Naive B cell (primary cell): ENCODE measurements at places on chromosomes 11 and 22.

DNA sequence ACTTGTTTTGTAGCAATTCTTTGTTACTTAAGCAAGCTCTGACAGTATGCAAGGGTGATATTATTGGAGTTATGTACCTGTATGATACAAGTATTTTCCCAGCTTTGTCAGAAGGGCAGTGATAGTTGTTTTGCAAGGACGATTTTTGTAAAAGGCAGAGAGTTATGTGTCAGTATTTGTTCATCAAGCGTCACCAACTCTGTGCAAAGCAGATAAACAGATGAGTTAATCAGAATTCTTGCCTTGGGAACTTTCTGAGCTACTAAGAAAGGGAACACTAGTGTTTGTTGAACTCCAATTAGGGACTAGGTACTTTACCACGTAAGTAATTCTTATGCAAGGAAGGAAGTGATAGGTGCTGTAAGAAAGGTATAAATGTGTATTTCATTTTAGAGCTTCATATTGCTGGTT lies 1.4 kb downstream of the USP47 start:
- peak; percentile 36 for DNase-seq

DNA sequence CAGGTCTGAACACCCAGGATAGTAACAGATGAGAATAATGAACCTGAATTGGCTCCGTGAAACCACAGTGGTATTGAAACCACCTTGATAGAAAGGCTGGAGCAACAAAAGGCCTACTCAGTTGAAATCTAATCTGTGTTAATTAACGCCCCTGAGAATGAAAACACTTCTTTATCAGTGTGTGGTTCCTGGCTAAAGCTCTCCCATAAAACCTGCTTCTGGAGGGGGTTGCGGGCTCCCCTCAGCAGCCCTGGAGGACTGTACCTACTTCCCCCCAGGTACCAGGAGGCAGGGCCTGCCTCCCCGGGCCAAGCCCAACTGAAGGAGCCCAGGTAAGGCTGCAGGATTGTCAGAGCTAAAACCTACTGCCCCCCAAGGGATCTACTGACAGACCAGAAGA lies 54.6 kb downstream of the PLEKHA7 start:
- no peak for DNase-seq

- peak; percentile 14 for DNase-seq
These were observed at the start of gene MMP7 for GRCh38 chr11:102530558-102530957. Gene MMP7 (minus strand): TSS chr11:102530747. CDS start chr11:102530700, 47 bp downstream.

DNA sequence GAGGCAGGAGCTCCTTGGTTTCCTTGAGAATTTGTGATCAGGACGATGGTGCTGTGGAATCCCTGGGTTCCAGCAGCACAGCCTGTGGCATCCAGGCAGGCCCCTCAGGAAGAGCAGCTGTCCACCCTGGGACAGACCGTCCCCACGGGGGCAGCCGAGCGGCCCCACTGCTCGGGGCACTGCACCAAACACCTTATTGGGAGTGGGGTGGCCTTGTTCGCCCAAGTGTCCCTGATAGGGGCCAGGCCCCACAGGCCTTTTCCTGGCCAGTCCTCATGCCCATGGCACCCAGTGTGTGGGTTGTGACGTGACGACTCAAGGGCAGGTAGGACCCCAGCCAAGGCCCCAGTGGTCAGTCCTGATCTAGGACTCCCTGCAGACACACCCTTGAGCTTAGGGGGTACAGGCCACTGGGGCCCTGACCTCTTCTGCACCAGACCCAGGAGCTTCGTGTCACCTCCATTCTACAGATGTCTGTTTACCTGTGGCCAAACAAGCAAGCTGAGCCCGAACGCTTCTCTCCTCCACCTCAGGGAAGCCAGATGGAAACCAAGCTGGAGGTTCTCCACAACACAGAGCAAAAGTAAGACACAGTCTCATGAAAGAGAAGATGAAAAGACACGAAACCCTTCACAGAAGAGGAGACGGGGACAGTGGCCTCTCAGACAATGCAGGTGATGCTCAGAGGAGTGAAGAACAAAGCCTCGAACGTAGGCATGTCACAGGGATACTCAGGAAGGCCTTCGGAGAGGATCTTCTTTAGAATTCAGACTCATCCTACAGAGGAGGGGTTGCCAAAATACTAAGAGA lies 1.6 kb upstream of the BRD1 start:
- DNase-seq: no peak

DNA sequence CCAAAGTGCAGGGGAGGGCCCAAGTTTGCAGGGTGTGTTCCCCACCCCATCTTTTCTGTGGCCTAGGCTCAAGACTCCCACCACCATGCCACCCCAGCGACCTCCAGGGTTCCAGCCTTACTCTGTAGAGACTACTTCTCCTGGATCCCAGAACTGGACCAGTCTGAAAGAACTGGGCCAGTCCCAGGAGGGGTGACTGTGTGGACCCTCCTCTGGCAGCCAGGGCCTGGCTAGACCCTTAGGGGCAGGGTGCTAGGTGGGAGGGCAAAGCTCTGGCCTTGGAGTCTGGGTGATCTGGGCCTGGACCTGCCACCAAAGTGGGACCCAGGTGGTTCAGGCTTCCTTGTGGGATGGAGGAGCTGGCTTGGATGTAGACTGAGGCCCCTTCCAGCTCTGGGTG lies 41.8 kb upstream of the ACCSL start:
- DNase-seq: no peak

DNA sequence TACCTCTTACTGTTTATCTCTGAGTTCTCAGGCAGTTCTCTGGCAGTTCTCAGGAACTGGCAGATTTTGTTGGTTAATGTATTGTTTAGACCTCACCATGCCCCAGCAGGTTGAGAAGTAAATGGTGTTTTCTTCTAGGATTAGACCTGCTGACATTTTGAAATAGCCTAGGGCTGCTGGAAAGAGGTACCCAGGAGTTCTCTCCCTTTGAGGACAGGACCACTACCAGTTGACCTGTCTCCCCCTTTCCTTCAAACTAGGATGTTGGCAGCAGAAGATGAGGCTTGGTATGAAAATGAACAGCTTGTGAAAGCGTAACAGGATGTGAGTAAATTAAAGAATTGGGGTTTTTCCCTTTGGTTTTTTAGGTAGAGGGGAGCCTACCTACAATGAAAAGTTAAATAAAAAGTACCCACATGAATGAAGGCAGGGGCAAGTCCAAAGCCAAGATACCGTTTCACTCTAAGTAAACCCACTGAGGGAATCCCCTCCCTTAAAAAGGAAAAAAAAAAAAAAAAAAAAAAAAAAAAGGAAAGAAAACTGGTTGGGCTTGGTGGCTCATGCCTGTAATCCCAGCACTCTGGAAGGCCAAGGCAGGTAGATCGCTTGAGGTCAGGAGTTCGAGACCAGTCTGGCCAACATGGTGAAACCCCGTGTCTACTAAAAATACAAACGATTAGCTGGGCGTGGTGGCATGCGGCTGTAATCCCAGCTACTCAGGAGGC lies 96.2 kb downstream of the PDHX start:
- peak; percentile 63 for DNase-seq

DNA sequence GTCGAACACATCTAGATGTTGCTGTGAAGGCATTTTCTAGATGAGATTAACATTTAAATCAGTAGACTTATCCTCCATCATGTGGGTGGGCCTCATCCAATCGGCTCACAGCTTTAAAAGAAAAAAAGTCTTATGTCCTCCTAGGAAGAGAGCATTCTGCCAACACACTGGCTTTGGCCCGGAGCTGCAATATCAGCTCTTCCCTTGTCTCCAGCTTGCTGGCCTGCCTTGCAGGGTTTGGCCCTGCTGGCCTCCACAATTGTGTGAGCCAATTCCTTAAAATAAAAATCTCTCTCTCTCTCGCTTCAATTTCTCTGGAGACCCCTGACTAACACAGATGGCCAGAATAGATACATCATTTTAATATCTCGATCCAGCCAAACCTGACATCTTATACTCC lies 13.1 kb upstream of the ABCC8 start:
- no peak for DNase-seq

DNA sequence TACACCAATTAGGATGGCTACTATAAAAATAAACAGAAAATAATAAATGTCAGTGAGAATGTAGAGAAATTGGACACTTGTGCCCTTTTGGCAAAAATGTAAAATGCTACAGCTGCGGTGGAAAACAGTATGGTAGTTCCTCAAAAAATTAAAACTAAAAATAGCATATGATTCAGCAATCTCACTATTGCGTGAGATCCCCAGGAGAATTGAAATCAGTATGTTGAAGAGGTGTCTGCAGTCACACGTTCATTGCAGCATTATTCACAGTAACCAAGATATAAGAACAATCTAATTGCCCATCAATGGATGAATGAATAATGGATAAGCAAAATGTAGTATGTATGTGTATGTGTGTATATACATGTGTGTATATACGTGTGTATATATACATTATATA lies 6.8 kb downstream of the OR52N2 start:
- peak; percentile 2 for DNase-seq

GRCh38 chr11:116910378-116910777 lies 73.0 kb upstream of the APOA1 start:
- no peak for DNase-seq

DNA sequence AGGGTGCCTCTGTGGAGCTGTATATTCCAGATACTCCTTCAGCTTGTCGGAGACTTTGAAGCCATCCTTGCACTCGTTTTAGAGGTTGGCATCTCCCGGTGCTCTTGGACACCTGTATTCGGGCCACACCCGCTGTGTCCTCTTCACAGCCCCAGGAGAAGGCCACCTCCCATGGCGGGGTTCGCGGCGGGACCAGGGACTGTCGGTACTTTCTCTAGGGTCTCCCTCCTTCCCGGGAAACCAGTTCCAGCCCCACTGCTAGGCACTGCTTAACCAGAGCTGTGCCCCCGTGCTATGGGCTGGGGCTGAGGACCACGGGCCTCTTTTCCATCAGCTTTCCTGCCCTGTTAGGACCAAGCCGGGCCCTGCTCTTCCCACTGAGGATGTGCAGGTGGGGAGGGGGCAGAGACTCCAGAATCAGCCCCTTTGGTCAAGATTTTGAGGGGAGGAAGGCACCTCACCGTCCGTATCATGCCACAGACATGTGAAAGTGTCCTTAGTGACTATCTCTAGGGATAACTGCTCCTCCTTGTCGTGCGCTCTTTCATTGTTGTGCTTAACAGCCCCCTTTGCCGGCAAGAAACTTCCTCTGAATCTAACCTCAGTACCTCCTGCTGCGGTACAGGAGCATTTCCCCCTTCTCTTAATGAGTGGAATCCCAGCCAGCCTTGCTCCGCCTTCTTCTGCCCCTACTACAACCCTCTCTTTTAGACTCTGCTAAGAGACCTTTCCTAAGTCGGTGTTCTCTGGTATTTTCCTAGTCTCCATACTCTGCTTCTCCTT lies 1.2 kb upstream of the B3GAT1 start:
- DNase-seq: no peak

- DNase-seq: no peak
These were observed 16.9 kb upstream of the CLMP start for GRCh38 chr11:123211981-123212380.

- DNase-seq: no peak
These were observed 1.0 kb downstream of the CCDC85B start for GRCh38 chr11:65891219-65892136.

- no peak for DNase-seq
These were observed 239.5 kb downstream of the NTM start for GRCh38 chr11:131609921-131610320.

- no peak for DNase-seq
These were observed 71.8 kb downstream of the PIWIL4 start for GRCh38 chr11:94638902-94639373.

DNA sequence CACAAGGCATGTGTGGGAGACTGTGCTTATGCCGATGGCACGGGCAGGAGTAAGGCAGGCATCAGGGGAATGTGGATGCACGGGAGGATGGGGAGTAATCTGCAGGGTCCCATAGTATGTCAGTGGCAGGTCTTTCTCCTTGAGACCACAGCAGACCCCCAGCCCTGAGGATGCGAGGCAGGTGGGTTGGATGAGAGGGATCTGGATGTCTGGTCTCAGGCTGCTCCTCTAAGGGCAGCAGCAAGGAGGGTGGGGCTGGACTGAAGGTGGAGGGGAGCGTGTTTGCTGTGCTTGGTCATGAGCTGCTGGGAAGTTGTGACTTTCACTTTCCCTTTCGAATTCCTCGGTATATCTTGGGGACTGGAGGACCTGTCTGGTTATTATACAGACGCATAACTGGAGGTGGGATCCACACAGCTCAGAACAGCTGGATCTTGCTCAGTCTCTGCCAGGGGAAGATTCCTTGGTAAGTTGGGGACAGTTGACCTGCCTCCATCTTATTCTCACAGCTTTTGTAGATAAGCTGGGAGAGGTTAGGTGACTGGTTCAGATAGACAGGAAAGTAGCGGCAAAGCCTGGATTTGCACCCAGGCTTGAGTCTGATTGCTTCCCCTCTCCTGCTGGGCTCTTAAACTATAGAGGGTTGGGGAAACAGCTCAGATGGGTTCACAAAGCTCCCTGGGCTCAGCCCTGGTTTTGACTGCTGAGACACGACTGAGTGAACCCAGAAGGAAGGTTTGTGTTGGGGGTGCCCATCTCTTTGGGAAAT lies at the start of gene APOL1:
TSS of gene APOL1 (plus strand) at position 380 of the 769 bp plus-strand sequence. CDS start 1,823 bp downstream, outside the sequence.
- peak; percentile 40 for DNase-seq

- peak; percentile 26 for DNase-seq
These were observed 27.9 kb upstream of the SUSD2 start for GRCh38 chr22:24153353-24153752.

DNA sequence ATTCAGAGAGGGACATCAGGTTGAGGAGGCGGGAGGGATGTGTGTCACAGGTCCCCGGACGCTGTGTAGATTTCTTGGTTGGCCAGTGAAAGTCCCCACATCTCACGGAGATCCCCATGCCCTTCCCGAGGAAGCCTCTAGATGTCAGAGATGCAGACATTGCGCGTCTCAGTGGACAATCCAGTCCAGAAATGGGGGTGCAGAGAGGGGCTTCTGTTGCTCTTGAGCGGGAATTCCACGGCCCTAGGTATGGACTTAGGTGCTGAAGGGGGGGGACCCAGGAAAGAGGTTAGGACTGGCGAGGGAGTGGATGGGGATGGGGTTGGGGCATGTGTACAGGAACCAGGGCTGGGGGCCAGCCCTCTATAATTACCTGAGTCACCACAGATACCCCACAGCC lies 7.0 kb downstream of the THY1 start:
- no peak for DNase-seq

- no peak for DNase-seq
These were observed 37.1 kb upstream of the SLC37A2 start for GRCh38 chr11:125025968-125026367.

DNA sequence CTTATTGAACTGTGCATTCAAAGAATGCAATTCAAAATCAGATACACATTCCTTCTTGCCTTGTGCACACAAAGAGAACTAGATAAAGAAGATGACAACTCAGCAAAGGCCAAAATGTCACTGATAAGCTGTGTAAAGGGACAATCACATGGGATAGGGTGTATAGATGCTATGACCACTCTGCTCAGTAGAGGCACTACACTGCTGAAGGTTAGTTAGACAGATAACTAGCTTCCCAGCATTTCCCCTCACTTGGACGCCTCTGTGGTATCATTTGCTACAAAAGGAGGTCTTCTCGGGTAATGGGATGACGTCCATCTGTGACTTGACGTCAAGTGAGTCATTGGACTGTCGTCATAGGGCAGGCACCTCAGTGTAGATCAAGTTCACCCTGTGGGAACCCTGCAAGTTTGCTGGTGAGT lies 424.9 kb upstream of the CCDC90B start:
- DNase-seq: no peak

DNA sequence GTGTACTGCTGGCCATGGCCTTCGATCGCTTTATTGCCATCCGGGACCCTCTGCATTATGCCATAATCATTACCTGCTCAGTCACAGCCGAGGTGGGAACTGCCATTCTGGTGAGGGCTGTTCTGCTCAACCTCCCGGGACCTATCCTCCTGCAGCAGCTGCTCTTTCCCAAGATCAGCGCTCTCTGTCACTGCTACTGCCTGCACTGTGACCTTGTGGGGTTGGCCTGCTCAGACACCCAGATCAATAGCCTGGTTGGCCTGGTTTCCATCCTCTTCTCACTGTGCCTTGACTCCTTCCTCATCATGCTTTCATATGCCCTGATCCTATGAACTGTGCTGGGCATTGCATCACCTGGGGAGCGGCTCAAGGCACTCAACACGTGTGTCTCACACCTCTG lies 24.9 kb upstream of the TRIM21 start:
- no peak for DNase-seq
